NCI-H2081 (cell line): ENCODE measurements at places on chromosomes 16 and 17.
A peak's percentile ranks its signal among the peaks of the same experiment; 100 is the strongest.

DNA sequence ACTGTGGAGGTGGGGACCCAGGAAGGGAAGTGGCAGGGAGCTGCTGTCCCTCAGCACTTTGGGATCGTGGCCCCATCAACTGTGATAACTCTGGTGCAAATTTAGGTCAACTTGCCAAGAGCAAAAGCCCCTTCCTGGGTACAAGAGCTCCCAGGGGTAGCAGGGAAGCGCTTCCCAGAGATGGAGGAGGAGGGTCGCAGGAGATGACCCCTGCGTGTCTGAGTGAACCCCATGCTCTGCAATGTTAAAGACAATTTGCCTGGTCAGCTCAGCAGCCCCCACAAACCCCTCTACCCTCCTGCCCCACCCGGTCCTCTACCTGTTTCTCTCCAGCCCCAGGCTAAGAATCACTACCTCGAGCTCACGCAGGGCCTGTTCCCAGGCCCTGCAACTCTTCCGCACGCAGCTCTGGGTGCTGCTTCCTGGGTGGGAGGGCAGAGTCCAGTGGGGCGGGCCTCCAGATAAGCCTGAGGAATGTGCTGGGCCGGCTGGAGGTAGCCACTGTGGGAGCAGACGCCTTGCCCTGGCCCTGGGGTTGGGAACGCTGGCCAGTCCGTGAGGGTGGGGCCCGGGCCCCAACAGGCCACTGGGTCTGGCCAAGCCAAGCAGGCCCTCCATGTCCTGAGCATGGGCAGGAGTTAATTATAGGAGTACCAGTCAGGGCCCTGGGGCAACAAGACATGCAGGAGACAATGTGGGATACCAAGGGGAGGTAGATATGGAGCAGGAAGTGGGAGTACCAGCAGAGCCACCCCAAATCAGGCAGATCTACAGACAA is 6.1 kb downstream of the DOK4 start:
- DNase-seq = no peak

DNA sequence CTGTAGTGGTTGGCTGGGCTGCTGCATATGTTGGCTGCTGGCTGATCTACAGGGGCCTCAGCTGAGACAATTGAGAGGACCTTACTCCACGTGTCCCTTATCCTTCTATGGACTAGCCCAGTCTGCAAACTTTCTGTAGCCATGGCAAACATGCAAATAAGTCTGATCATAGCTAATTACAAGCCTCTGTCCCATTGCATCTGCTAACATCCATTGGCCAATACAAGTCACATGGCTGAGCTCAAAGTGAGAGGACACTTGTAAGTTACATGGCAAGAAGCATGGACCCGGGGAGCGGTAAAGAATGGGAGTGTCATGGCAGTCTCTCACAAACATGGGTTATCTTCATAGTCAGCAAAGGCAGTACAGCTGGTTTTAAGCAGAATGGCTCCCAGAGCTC is 11.6 kb upstream of the IL4R start:
- DNase-seq = no peak

- no peak for DNase-seq
Measured at GRCh38 chr16:88337021-88337420, 45.7 kb upstream of the ZNF469 start.

DNA sequence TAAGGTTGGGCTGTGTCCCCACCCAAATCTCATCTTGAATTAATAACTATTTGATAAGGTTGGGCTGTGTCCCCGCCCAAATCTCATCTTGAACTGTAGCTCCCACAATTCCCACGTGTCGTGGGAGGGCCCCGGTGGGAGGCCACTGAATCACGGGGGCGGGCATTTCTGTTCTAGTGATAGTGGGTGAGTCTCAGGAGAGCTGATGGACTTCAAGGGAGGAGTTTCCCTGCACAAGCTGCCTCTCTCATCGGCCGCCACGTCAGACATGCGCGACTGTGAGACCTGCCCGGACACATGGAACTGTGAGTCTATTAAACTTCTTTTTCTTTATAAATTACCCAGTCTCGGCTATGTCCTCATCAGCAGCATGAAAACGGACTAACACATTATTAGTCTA is 44.9 kb upstream of the METRNL start:
- DNase-seq = no peak

DNA sequence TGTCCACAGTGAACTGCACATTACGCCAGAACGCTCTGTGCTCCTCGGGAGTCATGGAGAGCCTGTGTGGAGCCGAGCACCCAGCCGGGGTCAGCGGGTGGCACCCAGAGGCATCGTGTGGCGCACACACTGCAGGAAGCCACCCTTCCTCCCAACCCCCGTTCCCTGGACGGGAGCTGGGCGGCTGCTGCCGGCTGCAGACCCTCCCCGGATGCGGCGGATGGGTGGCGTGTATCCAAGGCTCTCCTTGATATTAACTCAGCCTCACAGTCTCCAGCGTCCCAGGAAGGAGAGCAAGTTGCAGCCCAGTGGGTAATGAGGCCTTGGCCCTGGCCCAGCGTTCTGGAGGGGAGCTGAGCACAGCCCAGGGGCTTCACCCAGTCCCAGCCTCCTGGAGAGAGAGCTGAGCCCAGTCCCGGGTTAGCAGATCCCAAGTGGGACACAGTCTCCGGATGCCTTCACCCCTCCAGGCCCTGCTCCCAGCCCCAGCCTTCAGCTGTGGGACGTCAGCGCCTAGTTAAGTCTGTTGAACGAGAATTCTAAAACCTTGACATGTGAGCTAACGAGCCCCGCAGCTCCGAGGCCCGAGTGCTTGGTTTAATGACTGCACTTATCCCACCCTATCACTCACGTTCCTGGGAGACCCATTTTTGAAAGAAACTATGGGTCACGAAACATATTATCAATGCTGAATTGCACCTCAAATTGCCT is 86.6 kb downstream of the TBC1D16 start:
- DNase-seq = no peak

- DNase-seq = no peak
Measured at GRCh38 chr16:10867199-10867598, 9.8 kb upstream of the CIITA start.

GRCh38 chr16:68487203-68487514 is 38.9 kb upstream of the SMPD3 start:
- no peak for DNase-seq

DNA sequence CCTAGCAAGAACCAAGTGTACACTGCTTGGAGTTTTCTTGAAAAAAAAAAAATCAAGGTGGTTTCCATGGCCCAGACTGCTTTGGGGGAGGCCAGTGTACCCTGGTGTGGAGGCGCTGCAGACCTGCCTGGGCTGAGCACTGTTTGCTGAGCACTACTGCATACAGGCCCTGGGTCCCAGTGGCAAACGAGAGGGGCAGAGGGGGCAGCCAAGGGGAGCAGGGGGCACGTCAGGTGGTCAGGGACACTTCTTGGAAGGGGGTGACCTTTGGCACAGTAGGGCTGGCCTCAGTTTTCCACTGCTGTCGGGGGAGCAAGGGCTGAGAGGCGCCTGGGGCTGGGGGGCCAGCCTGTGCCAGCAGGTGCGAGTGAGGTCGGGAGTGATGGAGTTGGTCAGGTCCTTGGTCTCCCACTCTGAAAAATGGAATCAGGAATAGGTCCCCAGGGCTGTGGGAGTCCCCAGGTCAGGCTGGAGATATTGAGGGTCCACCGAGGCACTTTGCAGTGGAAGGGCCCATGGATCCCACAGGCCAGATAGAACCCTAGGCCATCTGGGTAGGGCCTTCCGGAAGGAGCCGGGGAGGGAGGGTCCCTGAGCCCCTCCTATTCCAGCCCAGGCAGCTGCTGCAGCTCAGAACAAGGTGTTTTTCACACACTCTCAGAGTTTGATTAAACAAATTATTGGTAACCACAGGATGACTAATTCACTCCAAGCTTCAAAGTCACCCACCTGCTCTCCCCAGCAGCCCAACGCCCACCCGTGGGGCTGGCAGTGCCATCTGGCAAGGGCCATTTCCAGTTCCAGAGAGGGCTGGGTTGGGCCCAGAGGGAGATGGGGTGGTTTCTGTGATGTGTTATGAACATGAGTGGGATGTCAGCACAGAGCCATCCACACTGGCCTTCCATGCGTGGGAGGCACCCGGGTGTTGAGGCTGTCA is 3.5 kb downstream of the ZFPM1 start:
- peak; percentile 76 for DNase-seq

- DNase-seq = no peak
Measured at GRCh38 chr17:51152766-51153209, 571 bp upstream of the NME1 start.

GRCh38 chr17:41530062-41531048 is 2.2 kb upstream of the KRT19 start:
- no peak for DNase-seq

DNA sequence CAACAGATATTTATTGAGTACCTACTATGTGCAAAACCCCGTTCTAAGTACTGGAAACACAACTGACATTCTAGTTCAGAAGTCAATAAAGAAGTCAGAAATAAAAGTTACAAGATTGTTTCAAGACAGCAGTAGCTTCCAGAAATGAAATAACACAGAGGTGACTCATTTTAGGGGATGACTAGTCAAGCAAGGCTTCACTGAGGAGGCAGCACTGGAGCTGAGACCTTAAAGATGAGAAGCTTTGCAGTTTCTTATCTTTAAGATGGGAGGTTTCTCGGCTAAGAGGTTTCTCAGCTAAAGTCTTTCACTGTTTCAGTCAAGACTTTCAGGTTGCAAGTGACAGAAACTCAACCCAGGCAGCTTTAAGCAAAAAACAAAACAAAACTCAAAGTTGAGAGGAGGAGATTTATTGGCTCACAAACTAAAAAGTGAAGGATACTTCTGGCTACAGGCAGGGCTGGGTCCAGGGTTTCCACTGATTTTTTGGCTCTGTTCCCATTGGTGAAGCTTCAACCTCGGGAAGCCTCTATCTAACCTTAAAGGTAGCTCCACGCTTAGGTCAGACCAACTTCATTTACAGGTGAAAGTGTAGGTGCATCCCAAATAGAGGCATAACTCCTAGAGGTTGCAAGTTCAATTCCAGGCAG is 7.4 kb upstream of the MMP2 start:
- no peak for DNase-seq

DNA sequence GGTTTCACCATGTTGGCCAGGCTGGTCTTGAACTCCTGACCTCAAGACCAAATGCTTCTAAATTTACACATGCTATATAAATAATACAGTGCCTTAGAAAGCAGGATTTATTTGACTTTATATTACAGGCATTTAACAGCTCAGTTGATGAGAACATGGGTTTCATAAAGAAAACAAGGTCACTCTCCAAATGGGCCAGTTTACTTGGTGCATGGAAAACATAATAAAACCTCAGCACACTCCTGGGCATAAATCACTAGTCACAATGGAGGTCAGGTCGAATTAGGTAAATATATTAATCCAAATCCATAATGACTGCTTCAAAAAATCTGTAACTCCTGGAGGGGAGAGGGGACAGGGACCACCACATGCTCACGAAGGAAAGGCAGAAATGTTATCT is 24.5 kb downstream of the APPBP2 start:
- DNase-seq = no peak

- no peak for DNase-seq
Measured at GRCh38 chr16:57735755-57736418, at the start of gene KATNB1. Gene KATNB1 (plus strand): TSS chr16:57735770. CDS start chr16:57737244, 1,474 bp downstream.

- no peak for DNase-seq
Measured at GRCh38 chr17:33572615-33573014, 279.5 kb upstream of the ASIC2 start.

DNA sequence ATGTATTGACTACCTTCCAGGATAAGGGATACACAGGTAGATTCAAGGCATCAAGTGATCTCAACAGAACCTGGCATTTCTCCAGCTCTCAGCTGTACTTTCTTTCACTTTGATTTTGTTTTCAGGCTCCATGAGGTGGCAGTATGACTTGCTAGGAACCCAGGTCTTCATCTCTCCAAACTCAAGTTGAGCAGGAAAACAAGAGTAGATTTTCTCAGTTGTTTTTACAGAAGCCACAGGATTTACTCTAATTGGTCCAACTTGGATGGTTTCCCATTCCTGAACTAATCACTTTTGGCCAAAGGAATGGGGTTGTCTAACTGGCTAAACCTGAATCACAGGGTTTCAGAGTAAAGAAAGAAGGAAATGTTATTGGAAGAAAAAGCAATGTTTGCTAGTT is 146.6 kb downstream of the TRIM37 start:
- DNase-seq = peak; percentile 46

DNA sequence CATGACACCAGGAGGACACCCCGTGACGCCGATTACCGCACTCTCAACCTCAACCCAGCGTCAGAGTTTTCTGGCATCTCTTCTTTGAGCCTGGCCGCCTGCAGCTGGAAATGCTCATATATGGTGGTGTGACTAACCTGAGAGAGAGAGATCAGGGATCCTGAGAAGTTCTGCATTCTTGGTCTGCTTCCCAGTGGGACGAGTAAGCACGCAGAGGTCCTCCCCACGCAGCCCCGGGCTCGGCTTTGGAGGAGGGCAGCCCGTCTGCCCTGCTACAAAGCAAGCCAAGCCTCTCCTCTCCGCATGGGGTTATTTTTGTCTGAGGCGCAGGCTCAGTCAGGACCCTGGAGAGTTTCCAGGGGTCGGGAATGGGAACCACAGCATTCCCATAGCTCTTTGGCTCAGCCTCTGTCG is 16.5 kb downstream of the CRISPLD2 start:
- DNase-seq = no peak

DNA sequence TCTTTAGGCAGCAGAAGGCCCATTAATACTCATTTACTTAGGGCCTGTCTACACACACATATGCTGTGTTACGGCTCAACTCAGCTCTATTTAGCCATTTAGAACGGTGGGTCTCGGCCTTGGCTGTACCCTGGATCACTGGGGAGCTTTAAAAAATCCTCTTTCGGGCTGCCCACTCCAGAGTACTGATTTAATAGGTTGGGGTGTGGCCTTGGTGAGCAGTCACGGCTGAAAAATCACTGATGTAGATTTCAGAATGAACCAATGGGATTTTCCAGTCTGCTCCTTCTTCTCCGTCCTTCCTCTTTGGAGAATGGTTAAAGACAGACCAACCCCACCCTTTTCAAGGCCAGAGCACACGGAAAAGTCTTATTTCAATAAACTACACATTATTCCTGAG is 223.5 kb downstream of the CCDC182 start:
- no peak for DNase-seq

DNA sequence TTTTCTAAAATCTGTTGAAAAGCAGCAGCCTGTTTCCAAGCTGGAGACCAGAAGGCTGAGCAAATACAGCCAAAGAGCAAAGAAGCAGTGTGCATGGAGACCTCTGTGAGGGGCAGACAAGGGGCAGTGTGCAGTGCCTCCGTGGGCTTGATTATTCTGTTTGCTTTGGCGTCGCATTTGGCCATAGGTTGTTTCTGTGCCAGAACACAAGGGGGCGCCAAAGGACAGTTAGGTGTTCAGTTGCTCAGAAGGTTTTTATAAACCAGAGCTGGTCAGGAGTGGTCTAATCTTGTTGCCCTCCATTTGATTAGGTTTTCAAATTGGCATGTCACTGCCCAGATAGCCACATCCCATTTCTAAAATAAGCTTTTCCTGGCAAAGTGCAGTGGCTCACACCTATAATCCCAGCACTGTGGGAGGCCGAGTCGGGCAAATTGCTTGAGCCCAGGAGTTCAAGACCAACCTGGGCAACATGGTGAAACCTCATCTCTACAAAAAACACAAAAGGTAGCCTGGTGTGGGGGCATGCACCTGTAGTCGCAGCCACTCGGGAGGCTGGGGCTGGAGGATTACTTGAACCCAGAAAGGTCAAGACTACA is 10.6 kb downstream of the MYH3 start:
- peak; percentile 12 for DNase-seq

- no peak for DNase-seq
Measured at GRCh38 chr17:73954951-73955350, 248.5 kb upstream of the RPL38 start.
